ENCODE measurements at places on chromosomes 4 and X.
A peak's percentile ranks its signal among the peaks of the same experiment; 100 is the strongest.

DNA sequence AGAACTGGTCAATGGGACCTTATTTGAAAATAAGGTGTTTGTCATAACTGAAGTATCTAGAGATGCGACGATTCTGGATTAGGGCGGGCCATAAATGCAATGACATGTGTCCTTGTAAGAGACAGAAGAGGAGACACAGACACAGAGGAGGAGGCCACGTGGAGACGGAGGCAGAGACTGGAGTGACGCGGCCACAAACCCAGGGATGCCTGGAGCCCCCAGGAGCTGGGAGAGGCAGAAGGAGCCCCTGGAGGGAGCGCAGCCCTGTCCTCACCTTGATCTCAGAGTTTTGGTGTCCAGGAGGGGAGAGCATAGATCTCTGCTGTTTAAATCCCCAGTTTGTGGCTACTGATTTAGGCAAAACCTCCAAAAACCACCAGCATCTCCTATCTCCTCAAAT is 5.0 kb downstream of the GTPBP6 start:
- no peak for DNase-seq

- DNase-seq, result no peak
These were observed 8.2 kb downstream of the NAA11 start for GRCh38 chr4:79317711-79318110.

DNA sequence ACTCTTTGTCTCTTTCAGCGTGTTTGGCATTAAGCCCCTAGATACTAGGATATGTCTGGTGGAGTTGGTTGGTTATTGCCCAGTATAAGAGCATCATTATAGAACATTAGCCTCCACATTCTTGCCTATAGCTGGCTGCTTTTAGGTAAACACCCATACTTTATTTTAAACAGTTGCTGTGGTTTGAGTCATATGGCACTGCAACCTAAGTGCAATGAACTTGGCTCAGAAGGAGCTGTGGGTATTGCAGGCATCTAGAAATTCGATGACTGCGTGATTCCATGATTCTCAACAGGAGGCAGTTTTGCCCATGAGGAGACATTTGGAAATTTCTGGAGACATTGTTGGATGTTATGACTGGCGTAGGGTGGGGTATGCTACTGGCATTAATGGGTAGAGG is 49.5 kb downstream of the DCLK2 start:
- no peak for DNase-seq

DNA sequence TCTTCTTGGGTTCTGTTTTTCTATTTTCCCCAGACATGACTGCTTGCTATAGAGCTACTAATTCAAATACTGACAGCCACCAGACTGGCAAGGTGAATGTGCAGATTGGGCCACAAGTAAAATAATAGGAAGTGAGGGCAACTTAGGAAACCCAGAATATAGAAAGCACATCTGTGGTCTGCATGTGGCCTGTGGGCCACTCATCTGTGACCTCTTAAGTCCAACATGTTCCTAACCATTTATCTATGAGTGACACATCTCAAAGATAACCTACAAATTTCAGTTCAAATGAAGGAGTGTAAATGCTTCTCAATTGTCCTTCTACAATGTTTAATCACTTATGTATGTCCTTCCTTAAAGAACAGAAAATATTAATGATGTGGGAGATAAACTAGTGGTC is 128.9 kb downstream of the REELD1 start:
- no peak for DNase-seq

DNA sequence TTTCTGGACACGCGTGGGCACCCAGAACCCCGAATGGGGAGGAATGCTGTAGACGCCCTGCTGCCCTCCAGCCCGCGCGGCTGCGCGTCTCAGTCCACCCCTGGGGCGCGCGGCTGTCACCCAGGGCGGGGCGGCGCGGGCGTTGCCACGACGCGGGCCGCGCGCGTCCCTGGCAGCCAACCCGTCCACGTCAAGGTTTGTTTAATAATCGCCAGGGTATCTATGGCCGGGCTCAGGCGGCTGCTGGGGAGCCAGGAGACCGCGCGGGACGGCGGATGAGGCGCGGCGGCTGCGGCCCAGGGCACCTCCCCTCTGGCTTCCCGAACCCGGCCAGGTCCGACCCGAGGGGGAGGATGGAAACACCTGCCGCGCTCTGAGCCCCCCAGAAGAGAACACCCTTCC is at the start of gene SPATA18:
Gene SPATA18 (plus strand): TSS at position 92 of the 402 bp plus-strand sequence. CDS start 401 bp downstream, outside the sequence.
- no peak for DNase-seq

DNA sequence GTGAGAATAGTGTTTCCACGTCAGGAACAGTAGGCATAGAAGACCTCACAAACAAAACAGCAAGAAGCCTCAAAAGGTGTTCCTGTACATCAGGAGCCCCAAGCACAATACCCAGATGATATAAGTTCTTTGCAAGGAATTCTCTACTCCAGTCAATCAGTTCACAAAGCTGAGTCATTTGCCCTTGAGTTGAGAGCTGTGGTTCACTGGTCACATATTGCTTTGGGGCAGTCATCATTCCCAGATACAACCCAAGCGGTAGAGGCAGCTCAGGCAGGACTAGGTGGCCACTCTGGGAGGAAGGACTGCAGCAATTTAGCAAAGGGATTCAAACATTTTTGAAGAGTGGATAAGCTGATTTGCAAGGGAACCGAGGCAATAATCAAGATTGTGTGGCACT is 551.5 kb upstream of the ZFP42 start:
- DNase-seq, result no peak

DNA sequence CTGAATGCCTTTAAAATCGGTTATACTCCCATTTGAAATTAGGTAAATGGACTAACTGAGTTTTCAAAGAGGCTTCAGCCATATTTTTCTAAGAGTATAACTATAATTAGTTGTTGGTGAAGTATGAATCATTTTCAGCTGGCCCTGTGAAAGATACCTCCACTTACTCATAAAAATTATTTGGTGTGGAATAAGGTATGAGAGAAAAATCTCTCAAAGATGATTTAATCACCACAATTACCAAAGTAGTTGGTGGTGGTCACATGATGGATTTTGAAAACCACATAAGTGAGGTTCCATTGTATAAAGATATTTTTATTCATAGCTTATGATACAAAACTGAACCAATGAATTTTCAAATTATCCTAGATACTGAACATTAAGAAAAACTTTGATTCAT is 9.0 kb upstream of the KLHL2 start:
- no peak for DNase-seq

DNA sequence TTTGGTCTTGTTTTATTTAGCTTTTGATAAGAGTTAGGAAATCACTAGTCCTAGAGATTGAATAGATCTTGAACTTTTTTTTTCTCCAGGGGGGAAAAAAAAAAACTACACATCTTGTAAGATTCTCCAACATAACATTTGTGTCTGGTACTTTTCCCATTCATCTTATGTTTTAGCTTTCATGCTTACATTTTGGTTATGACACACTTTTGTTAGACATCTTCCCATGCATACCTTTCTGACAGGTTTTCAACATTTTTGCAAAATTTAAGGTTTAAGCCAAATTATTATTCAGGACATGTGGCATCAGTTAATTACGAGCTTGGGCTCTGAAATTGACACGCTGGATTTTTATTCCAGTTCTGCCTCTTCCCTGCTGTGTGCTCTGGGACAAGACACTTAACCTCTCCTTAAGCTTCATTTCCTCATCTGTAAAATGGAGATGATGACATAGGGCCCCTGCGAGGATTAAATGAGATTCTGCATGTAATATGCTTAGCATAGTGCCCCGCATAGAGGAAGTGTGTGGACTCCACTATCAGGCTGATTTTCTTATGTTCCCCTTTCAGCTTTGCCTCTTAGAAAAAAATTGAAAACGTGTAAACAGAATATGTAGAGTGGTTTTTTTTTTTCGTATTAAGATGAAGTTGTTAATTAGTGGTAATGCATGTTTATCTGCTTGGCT is 5.3 kb downstream of the KIT start:
- no peak for DNase-seq

- no peak for DNase-seq
These were observed 77.2 kb downstream of the ATP10D start for GRCh38 chr4:47562297-47562696.

- no peak for DNase-seq
These were observed 671.7 kb upstream of the NR3C2 start for GRCh38 chr4:149113804-149114430.

GRCh38 chr4:8772499-8773123 is 99.0 kb downstream of the HMX1 start:
- DNase-seq, result no peak

DNA sequence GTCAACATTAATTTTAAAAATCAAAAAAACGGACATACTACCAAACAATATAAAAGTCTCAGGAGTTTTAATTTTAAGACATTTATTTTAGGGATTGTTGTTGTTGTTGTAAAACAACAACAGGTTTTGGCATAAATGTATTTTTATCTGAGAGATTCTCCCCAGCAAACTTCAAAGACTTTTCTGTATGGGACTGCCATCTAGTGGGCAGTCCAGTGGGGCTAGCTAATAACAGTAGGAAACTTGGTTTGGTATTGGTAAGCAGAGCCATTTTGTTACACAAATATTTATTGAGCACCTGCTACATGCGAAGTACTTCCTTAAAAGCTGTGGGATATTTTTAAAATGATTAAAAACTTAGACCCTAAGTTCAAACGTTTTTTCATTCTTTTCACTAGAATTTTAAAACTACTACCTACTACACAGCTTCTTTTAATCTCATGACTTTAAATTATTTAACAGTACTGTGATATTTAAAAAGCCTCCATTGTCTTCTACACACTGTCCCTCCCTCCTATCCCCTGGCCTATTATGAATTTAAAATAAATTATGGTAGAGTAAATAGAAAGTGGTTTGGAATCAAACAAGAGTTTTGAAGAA is 1028.4 kb upstream of the INTU start:
- no peak for DNase-seq

DNA sequence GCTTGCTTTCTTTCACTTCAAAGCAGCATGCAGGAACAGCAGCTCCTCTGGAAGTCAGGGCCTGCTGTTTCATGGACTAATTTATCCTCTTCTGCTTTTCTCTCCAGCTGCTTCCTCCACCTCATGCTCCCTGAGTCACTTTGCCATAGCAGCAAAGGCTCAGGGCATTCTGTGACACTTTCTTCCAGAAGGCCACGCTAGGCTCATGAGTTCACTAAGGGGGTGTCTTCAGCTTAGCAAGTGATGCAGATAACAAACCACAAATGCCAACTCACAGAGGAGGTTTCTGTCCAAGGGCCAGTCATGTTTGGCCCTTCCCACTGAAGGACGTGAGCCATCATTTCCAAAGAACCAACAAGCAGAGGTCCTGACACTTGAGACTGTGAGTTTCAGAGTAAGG is 200.2 kb downstream of the ADGRA3 start:
- DNase-seq, result no peak

- DNase-seq, result no peak
These were observed 74.7 kb downstream of the REPS2 start for GRCh38 chrX:17020851-17021821.

- no peak for DNase-seq
These were observed 112.0 kb upstream of the MAGEB18 start for GRCh38 chrX:26026179-26026578.

GRCh38 chr4:176193938-176194337 is 1.4 kb downstream of the SPATA4 start:
- no peak for DNase-seq

GRCh38 chrX:40158036-40158706 is 60.4 kb upstream of the BCOR start:
- DNase-seq, result no peak

- DNase-seq, result no peak
These were observed 12.4 kb upstream of the GLOD5 start for GRCh38 chrX:48749182-48749581.

- DNase-seq, result no peak
These were observed 346.6 kb downstream of the SMARCA1 start for GRCh38 chrX:129176710-129177109.

DNA sequence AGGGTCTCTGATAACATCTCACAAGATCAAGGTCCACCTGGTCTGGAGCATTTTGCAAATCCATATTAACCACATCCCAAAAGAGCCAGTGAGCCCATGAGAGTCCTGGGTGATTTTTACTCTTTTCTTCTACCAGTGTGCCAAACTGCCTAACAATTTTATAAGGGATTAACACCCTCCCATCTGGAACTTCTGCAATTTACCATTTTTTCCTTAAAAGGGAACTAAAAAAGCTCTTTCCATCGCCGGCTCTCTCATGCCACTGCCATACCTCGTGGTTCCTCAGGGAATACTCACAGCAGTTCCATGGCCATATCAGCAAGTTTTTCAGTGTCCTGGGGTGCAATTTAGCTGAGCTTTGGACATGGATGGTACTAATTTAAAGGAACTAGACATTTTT is 55.7 kb downstream of the SEPSECS start:
- DNase-seq, result no peak

DNA sequence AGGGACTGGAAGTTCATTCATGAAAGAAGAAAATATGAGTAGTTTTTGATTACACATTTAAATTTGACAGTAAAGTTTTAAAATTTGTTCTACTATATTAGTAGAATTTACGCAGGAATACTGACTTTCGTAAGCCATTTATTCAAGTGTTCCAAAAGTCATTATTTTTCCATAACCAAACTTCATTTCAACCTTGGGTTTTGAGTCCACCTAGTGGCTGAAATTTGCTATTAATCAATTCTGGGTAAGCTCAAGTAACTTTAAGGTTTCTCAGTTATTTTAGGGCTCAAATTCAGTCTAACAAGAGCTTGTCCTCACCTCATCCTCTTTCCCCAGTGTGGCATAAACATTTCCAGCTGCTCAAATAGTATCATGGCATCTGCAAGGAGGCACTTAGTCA is 175.4 kb downstream of the SH3BGRL start:
- no peak for DNase-seq

DNA sequence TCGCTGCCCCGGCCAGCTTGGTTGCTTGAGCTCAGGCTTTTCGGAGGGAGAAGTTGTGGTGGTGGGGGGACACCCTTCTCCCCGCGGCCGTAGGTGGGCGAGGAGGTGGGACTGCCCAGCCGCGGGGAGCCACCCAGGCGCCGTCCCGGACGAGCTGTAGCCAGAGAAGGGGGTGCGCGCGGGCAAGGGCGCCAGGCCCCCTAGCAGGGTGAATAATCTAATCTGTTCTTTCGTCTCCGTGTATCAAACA is 3.1 kb downstream of the MID1IP1 start:
- no peak for DNase-seq

- no peak for DNase-seq
These were observed 55.1 kb downstream of the HAUS3 start for GRCh38 chr4:2186865-2187172.

DNA sequence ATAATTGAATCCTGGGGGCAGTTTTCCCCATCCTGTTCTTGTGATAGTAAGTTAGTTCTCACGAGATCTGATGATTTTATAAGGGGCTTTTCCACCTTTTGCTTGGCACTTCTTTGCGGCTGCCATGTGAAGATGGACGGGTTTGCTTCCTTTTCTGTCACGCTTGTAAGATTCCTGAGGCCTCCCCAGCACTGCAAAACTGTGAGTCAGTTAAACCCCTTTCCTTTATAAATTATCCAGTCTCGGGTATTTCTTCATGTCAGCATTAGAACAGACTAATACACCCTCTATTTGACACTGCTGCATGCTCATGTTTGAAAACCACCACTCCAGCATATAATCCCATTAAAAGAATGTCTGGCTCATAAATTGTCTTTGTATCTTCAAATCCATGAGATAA is 264.4 kb upstream of the ITM2A start:
- DNase-seq, result no peak

GRCh38 chrX:142054094-142054493 is 150.4 kb downstream of the MAGEC1 start:
- no peak for DNase-seq

GRCh38 chrX:129755779-129756650 is 17.2 kb downstream of the XPNPEP2 start:
- peak; percentile 49 for DNase-seq

GRCh38 chrX:103092942-103093341 is at the start of gene NXF3:
TSS of gene NXF3 (minus strand) at chrX:103093143. CDS start at chrX:103093023, 120 bp downstream.
- DNase-seq, result no peak

GRCh38 chrX:108064001-108064400 is 19.1 kb downstream of the VSIG1 start:
- no peak for DNase-seq
